ENCODE measurements at places on chromosomes 5 and 9.
A peak's percentile ranks its signal among the peaks of the same experiment; 100 is the strongest.

- peaks cover 18% of the 10 kb centered on the region for H3K4me1 ChIP-seq
- no peak overlapping the region for H3K27ac ChIP-seq
- H3K27me3 ChIP-seq: peaks cover 11% of the 10 kb centered on the region
- no peak overlapping the region for H3K4me3 ChIP-seq
- DNase-seq: no peak
Measured at GRCh38 chr9:36762958-36763357, 190.3 kb downstream of the MELK start.

- no peaks in the 10 kb centered on the region for H3K4me1 ChIP-seq
- H3K4me3 ChIP-seq: no peak overlapping the region
- H3K36me3 ChIP-seq: no peaks in the 10 kb centered on the region
- H3K27me3 ChIP-seq: no peaks in the 10 kb centered on the region
Measured at GRCh38 chr9:116497095-116497890, 189.8 kb upstream of the TRIM32 start.

GRCh38 chr9:69382135-69382534 lies 57.1 kb downstream of the ENTREP1 start:
- H3K36me3 ChIP-seq: peaks cover 13% of the 10 kb centered on the region
- peak; percentile 45 for DNase-seq
- H3K4me3 ChIP-seq: no peak overlapping the region
- peaks cover 14% of the 10 kb centered on the region for H3K4me1 ChIP-seq

GRCh38 chr9:2354216-2354615 lies 267.4 kb upstream of the VLDLR start:
- H3K36me3 ChIP-seq: no peaks in the 10 kb centered on the region
- H3K27ac ChIP-seq: no peak overlapping the region
- no peak for DNase-seq
- no peaks in the 10 kb centered on the region for H3K27me3 ChIP-seq

DNA sequence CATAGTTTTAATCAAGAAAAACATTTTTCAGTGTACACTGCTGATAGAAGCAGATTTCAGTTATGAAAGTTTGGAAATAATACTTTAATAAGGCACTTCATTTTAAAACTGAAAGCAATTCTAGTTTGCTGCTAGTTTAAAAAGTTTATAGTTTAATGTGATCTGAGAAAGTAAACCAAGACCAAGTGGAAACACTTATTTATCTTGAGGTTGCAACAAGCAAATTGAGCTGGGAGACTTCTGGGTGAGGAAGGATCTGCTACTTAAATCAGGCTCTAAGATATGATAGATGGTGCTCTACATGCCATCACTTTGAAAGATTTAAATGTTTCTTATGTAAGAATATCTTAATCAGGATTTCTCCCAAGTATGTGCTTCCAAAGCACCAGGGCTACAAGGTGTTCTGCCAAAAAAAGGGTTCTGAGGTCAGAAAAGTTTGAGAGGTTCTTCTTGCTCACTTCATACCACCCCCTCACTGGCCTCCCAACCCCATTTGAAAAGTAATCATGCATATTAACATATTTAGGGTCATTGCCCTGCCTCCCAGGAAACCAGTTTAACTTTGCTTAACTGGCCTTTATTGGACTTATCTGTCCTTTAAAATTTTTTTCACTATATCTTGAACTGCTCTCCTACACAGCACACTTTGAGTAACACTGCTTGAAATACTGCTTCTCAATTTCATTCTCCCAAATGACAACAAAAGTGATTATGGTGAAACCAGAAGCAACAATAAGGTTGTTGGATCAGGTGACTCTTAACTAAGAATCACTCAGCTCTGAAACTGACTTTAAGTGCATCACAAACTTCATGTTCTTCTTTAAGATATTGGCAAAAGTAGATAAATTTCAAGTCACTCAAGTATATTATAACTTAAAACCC lies 15.5 kb downstream of the SLC44A1 start:
- H3K4me1 ChIP-seq: peaks cover 60% of the 10 kb centered on the region
- no peak overlapping the region for H3K27ac ChIP-seq
- no peak overlapping the region for H3K4me3 ChIP-seq
- DNase-seq: no peak

- H3K36me3 ChIP-seq: no peaks in the 10 kb centered on the region
- H3K4me3 ChIP-seq: no peak overlapping the region
- H3K27me3 ChIP-seq: no peaks in the 10 kb centered on the region
- H3K27ac ChIP-seq: peak overlapping the region; percentile 42
Measured at GRCh38 chr5:394671-395155, 48.3 kb upstream of the EXOC3 start.

DNA sequence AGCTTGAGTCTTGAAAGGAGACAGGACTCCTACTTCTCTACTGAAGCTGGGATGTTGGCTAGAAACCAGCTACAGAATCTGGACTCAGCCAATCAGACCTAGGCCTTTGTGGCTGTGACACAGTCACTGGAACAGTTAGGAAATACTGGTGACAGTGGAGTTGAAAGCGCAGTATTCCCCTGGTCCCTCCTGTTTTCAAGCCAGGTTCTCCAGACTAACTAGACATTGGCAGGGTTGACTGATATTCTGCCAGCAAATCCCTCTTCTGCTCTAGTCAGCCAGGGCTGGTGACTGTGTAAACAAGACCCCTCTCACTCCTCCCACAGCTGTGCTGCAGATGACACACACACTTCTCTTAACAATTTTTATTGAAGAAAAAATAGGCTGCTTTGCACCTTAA lies 8.7 kb downstream of the SHROOM1 start:
- H3K36me3 ChIP-seq: peaks cover 20% of the 10 kb centered on the region
- H3K27ac ChIP-seq: no peak overlapping the region
- H3K27me3 ChIP-seq: no peaks in the 10 kb centered on the region

- no peak overlapping the region for H3K27ac ChIP-seq
- no peak overlapping the region for H3K4me3 ChIP-seq
- no peaks in the 10 kb centered on the region for H3K4me1 ChIP-seq
- peak; percentile 21 for DNase-seq
- no peaks in the 10 kb centered on the region for H3K27me3 ChIP-seq
Measured at GRCh38 chr5:111781200-111781599, 24.2 kb upstream of the NREP start.

DNA sequence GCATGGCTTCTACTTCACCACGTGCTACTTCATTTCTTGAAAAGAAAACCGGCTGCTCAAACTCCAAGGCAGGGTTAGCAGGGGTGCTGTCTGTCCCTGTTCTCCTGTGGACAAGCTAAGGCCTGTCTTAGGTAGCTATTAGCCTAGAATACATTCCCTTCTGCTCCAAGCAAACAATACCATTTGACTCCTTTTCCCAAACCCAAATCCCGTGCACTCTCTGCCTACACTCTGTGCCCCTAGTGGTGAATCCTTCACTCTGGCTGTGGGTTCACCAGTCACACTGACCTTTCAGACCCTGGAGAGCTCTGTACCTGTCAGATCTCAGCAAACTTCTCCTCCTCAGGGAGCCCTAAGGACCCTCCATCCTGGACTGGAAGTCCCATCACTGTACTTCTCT lies 211.6 kb downstream of the SLIT3 start:
- no peaks in the 10 kb centered on the region for H3K4me1 ChIP-seq
- no peak overlapping the region for H3K27ac ChIP-seq
- no peaks in the 10 kb centered on the region for H3K36me3 ChIP-seq
- H3K27me3 ChIP-seq: no peaks in the 10 kb centered on the region
- DNase-seq: no peak

- H3K27ac ChIP-seq: no peak overlapping the region
- no peak overlapping the region for H3K4me3 ChIP-seq
- no peaks in the 10 kb centered on the region for H3K27me3 ChIP-seq
- H3K36me3 ChIP-seq: no peaks in the 10 kb centered on the region
Measured at GRCh38 chr5:78533356-78533755, 115.2 kb downstream of the LHFPL2 start.

DNA sequence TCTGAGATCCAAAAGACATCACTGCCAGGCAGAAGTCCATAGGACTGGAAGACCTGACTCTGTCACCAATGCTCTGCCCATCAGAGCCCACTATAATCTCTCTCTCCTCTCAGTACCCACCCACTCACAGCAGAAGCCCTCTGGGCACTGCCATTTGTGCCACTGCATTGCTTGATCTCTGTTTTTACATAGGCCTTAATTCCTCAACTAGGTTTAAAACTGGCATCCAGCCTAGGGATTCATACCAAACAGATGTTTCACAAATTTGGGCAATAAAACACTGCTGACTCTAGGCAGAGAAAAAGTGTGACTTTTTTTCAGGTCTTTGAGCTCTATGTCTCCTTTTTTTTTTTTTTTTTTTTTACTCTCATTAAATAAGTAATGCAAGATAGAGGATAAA lies 91.1 kb upstream of the RANBP3L start:
- no peaks in the 10 kb centered on the region for H3K27me3 ChIP-seq
- H3K4me1 ChIP-seq: peaks cover 7% of the 10 kb centered on the region
- no peaks in the 10 kb centered on the region for H3K36me3 ChIP-seq
- H3K27ac ChIP-seq: no peak overlapping the region

Measured in stomach (tissue), 19 donors.